GM12865 (cell line): ENCODE measurements at places on chromosomes 16 and 17.
A peak's percentile ranks its signal among the peaks of the same experiment; 100 is the strongest.

DNA sequence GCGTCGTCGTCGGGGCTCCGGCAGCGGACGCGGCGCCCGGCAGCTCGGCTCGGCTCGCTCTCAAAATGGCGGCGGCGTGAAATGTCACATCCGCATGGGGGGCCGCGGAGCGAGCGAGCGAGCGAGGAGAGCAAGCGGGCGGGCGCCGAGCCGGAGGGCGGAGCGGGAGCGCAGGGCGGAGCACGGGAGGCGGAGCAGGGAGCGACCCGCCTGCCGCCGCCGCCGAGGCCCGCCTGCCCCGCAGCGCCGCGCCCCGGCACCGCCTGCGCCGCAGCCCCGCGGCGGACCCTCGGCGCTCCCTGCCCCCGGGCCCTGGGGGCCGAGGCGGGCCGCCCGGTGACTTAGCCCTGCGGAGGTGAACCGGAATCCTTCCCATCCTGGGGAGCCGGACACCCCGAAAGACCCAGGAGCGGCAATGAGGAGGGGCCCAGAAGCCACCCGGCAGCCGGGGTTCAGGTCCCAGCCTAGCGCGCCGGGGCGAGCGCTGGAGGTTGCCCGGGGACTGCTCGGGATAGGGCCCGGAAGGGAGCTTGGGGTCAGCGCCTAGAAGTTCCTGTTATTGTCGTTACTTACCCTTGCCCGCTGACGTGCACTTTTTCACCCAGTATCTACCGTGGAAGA is at the start of gene USP7:
Gene USP7 (minus strand): TSS at position 86 of the 621 bp plus-strand sequence. CDS start 621 bp downstream, outside the sequence.
- peak; percentile 96 for DNase-seq

DNA sequence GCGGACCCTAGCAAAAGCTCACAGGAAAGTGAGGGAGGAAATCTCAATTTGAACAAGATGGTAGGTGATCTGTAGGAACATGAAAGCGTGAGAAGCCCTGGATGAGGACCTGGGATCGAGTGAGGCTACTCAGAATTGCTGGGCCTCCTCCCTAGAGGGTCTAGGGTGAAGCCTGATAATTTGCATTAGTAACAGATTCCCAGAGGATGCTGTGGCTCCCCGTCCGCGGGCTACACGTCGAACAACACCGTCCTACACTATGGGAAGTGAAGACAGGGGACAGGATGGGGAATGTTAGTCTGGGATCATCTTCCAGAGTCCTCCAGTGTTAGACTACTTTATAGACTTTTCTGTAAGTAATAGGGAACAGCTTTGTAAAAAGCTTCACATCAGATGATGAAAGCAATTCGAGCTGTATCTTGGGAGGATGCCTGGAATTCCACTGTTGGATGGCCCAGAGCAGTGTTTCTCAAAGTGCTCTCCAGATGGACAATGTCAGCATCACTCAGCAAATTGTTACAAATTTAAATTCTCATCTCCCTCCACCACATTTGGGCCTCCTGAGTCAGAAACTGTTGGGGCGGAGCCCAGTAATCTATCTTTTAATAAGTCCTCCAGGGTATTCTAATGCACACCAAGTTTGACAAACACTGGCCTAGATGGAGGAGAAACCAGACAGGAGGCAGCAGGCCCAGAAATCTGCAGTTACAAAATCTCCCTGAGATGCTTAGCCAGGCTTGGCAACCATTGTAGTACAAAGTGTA is 6.5 kb downstream of the FNDC8 start:
- DNase-seq, result no peak

DNA sequence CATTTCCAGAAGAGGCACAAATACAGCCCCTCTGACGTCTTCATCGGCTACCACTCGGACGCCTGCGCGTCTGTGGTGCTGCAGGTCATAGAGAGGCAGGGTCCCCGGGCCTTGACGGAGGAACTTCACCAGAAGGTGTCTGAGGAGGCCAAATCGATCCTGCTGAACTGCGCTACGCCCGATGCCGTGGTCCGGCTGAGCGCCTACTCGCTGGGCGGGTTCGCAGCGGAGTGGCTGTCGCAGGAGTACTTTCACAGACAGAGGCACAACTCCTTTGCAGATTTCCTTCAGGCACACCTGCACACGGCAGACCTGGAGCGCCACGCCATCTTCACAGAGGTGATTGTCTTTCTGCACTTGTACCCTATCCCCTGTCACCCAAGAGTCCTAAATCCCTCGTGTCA is 67.0 kb upstream of the ENDOV start:
- no peak for DNase-seq

DNA sequence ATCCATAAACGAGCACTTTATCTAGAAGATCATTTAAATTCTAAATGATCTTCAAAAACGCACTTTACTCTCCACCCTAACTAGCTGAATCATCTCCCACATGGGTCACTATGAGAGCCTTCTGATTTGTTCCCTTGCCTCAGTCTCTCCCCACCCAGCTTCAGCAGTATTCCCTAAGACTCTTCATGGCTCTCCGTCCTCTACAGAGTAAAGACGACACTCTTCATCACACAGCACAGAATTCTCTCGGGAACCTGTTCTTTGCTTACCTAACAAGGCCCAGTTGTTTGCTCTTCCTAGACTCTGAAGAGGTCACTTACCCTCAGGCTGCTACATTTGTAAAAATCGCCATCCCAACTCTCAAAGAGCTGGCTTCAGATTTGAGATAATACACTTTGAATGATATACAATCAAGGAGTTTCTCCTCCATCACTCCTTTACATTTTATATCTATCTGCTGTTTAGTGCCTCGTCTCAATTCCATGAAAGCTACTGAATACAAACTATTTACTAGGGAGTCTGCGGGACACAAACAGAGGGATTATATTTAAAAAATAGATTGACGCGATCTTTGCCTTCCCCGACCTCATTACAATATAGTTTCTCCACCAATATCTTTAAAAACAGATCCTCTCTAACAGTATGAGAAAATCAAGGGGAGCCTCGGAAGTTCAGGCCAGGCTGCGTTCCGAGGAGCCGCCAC is 511 bp upstream of the LIG3 start:
- no peak for DNase-seq

GRCh38 chr16:80480664-80481063 is 60.1 kb upstream of the DYNLRB2 start:
- DNase-seq, result peak; percentile 76

DNA sequence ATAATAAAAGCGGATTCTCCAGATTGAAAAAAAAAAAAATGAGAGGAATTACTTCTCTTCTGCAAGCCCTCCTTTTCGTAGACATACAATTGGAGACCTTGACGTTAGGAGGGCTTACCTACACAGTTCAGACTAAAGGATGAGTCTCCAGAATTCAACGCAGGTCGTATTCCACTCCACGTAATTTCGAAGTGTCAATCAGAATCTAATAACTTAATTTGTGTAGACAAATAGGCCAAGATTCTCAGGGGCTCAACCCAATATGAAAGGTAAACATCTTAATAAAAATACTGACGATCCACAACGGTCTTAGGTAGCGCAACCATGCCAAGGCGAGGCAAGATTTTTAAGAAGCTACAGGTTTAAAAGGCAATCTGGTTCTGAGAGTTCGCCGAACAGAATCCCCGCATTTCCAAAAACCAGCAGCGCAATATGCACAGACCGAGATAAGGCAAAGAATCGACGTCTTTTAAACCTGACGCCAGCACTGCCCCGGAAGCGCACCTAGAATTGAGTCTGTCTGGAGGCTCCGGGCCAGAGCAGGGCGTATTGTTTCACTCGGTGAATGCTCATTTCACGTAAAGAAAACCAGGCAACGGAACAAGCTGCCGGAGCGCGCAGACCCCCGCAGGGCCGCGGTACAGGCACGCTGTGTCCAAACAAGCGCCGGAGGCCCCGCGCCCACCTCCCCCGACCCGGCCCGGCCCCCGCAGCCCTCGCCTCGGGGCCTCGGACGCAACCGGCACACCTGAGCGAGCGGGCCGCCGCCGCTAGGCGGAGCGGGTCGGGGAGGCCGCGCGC is 623 bp downstream of the MBTPS1 start:
- DNase-seq, result peak; percentile 74

GRCh38 chr16:81067166-81067565 is 9.9 kb downstream of the C16orf46 start:
- no peak for DNase-seq

GRCh38 chr16:72902206-72902605 is 145.7 kb downstream of the ZFHX3 start:
- DNase-seq, result no peak

- no peak for DNase-seq
These were observed 24.6 kb downstream of the LYRM9 start for GRCh38 chr17:27868565-27868964.

DNA sequence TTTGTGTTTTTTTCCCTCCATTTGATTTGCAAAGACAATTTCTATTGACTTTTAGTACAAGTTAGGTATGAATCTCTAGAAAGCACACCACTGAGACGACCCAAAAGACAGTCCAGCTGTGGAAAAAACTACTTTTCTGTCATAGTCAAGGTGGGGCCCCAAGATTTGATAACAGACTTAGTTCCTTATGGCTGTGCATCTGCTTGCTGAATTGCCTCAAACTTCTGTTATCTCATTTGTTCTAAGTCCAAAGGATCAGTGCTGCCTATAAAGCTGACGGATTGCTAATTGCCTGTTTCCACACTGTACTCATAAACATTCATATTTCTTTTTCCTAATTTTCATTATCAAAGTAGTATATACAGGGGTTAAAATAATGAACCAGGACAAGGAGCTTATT is 180.8 kb downstream of the SPECC1 start:
- DNase-seq, result no peak

- DNase-seq, result no peak
These were observed 7.8 kb downstream of the LPO start for GRCh38 chr17:58246104-58246740.

DNA sequence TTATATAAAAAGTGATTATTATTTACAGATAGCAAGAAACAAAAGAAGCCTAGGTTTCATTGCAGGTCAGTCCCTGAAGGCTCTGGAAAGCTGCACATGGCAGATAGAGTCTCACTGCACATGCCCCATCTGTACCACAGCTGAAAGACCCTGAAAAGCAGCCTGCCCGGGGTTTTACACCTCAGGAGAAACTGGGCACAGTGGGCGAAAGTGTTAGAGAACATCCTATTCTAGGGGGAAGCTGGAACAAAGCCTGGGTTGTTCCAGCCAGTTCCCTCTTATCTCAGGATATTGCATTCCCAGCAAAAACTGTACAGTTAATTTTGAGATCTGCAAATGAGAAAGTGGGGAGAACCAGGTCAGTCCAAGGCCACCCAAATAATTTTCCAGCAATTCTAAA is 419.7 kb downstream of the CNTNAP4 start:
- DNase-seq, result no peak

DNA sequence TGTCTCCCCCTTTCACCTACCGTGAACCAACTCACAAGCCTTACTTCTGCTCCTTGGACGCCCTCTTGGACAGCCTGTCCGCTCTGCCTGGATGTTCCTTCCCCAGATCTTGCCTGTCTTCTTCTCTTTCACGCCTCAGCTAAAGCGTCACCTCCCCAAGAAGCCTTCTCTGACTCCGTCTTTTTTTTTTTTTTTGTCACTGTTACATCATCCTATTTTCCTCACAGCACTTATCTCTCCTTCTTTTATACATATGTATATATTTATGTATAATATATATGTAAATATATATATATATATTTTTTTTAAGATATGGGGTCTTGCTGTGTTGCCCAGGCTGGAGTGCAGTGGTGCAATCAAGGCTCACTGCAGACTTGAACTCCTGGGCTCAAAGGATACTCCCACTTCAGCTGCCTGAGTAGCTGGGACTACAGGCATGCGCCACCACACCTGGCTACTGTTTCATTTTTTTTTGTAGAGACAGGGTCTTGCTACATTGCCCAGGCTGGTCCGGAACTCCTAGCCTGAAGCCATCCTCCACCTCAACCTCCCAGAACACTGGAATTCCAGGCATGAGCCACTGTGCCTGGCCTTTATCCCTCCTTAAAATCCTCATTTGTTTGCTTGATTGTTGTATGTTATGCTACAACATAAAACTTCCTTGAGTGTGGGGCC is 16.5 kb upstream of the AKTIP start:
- no peak for DNase-seq

- DNase-seq, result peak; percentile 9
These were observed 41.7 kb upstream of the JPH3 start for GRCh38 chr16:87560428-87561199.

DNA sequence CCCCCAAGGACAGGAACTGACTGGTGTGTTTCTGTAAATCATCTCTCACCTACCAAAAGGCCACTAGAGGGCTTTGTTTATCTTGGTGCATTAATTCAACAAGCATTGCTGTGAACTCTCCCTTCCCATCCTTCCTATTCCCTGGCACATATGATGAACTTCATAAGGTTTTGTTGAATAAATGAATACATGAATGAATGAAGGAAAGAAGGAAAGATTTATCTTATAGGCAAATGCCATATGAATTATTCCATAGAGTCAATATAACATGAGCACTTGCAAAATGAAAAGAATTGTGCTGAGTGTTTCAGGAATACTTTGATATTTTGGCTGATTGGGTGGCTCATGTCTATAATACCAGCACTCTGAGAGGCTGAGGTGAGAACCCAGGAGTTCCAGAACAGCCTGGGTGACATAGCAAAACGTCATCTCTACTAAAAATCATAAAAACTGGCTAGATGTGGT is 4.3 kb downstream of the SPDYE4 start:
- DNase-seq, result peak; percentile 50

- peak; percentile 34 for DNase-seq
These were observed 183.0 kb downstream of the FOXL1 start for GRCh38 chr16:86761111-86762031.

- no peak for DNase-seq
These were observed at the start of gene CYGB for GRCh38 chr17:76537578-76538280. CYGB (minus strand) TSS chr17:76537709; CDS start chr17:76537542, 167 bp downstream.

DNA sequence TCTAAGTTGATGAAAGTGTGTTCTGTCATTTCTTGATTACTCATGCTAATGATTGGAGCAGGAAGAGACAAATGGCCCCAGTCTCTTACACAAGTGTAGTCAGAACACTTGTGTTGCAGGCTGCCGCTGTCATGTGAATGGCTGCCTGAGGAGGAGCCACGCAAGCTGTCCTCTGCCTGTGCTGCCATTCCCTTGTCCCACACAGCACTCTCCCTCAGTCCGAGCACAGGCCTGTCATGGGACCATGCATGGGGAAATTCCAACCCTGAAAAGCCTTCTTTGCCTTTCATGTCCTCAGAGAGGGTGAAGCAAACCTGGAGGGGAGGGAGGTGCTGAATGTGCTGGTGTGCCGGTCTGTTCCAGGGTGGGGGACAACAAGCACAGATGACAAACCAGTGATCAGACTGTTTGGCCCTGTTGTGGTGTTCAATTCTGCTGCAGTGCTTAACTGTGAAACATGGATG is 109.4 kb downstream of the MRTFB start:
- no peak for DNase-seq

DNA sequence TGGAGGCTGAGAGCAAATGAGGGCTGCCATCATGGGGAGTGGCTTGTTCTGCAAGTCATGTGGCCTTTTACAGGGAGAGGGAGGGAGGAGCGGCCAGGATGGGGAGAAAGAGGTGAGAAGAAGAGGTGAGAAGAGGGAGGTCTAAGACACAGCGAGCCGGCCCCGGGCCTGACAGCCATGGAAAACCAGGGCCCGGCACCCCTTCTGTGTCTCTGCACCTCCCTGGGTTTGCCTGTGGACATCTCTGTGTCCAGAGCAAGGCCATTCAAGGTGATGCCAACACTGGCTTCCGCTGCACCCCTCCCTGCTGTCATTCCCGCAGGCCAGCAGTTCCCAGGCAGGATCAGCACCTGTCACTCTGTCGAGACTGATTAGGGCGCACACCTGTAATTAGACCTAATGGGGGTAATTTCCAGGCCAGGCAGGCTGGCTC is 75.6 kb downstream of the MGAT5B start:
- DNase-seq, result no peak

- DNase-seq, result no peak
These were observed 11.2 kb downstream of the MAP3K14 start for GRCh38 chr17:45305530-45306087.

GRCh38 chr16:10791048-10791447 is 27.5 kb downstream of the TVP23A start:
- DNase-seq, result peak; percentile 59

- no peak for DNase-seq
These were observed 29.9 kb downstream of the PEMT start for GRCh38 chr17:17561408-17562145.
